Fibroblast of skin of abdomen (primary cell): ENCODE measurements at places on chromosomes 12 and 14.

- no peak for DNase-seq
These were observed 11.5 kb upstream of the CHD4 start for GRCh38 chr12:6618483-6619225.

- no peak for DNase-seq
These were observed 169.3 kb upstream of the PRICKLE1 start for GRCh38 chr12:42758806-42759205.

- DNase-seq = no peak
These were observed 4.0 kb downstream of the NANOG start for GRCh38 chr12:7793211-7793610.

DNA sequence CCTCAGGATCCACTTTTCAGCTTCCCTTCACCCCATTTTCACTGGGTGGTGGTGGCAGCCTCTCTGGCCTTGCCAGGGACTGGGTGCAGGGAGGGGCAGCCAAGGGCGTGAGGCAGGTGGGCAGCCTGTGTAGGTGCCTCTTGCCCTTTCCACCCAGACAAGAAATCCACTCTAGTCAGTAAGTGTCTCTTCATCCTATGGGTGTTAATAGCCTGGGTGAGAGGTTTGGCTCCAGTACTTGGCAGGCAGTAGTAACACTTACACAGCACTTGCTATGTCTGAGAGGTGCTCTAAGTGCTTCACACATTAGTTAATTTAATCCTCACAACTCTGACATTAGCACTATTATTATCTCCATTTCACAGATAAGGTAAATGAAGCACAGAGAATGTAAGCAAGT is 171.9 kb downstream of the EMP1 start:
- no peak for DNase-seq

DNA sequence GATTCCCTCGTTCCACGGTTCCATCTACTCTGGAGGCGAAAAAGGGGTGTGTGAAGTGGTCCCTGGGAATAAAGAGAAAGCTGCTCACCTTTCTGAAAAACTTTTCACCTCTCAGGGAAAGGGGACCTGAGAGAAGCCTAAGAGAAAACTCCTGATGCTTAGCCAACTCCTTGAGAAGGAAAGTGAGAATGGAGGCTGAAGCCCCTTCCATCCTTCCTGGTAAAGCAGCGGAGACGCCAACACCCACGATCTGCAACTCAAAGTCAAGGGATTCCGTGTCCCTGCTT is 110.0 kb downstream of the ARF6 start:
- DNase-seq = no peak

- DNase-seq = no peak
These were observed 77.6 kb downstream of the ALX1 start for GRCh38 chr12:85357609-85358008.

DNA sequence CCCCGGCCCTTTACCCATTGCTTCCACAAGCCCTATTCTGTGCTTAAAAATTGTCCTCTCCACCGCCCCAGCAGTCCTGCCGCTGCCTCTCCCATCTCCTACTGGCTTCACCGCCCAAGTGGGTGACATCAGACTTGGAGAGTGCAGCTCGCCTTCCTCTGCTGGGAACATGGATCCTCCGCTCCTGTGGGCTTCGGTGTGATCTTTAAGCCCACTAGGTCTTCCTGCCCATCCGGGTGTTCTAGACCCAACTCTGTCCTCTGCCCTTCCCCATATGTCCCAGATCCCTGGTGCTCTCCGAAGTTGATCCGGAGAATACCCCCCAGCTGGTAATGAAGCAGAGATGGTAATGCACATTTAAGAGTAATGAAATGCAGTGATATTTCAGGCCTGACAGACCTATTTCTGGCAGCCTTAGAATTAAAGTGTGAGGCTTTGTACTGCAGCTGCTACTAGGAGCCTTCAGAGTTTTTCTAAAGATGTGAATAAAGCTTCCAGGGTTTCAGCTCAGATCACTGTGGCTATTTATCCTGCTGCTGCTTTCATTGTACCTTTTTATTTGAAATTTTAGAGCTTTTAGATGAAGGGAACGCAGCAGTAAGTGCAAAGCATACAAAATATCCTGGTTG is 22.9 kb upstream of the CTDSP2 start:
- DNase-seq = no peak

DNA sequence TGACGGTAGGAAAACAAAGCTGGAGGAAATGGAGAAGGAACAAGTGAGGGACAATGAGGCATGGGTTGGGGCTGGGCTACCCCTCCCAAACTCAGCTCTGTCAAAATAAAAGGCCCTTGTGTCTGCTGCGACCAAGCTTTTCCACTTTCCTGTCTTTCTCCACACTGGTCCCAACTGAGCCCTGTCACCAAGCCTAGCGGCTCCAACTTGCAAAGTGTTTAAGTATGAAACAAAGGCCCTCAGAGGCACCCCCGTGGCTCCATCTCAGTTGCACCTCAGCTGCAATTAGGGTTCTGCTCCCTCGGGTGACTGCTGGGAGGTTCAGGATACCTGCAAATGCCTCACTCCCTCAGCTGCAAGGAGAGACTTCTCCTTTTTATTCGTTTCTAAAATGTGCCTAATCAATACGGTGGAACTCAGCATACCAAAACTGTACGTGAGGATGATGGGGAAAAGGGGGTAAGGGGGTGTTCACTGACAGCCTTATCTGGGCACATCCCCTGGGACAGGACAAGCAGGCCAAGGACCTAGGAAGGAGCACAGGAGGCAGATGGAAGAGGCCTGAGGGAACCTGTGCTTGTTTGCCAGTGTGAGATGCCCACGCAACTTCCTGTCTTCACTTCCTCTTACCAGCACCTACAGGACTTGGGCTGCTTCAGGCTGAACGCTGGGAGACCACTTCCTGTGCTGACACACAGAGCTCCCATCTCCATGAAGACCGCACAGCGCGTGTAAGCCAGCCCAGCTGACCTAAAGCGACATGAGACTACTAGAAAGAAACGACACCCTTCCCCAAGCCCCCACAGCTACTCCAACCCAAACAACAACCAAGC is 8.9 kb downstream of the VAMP1 start:
- DNase-seq = no peak

- no peak for DNase-seq
These were observed 47.0 kb upstream of the ERGIC2 start for GRCh38 chr12:29427964-29428363.

DNA sequence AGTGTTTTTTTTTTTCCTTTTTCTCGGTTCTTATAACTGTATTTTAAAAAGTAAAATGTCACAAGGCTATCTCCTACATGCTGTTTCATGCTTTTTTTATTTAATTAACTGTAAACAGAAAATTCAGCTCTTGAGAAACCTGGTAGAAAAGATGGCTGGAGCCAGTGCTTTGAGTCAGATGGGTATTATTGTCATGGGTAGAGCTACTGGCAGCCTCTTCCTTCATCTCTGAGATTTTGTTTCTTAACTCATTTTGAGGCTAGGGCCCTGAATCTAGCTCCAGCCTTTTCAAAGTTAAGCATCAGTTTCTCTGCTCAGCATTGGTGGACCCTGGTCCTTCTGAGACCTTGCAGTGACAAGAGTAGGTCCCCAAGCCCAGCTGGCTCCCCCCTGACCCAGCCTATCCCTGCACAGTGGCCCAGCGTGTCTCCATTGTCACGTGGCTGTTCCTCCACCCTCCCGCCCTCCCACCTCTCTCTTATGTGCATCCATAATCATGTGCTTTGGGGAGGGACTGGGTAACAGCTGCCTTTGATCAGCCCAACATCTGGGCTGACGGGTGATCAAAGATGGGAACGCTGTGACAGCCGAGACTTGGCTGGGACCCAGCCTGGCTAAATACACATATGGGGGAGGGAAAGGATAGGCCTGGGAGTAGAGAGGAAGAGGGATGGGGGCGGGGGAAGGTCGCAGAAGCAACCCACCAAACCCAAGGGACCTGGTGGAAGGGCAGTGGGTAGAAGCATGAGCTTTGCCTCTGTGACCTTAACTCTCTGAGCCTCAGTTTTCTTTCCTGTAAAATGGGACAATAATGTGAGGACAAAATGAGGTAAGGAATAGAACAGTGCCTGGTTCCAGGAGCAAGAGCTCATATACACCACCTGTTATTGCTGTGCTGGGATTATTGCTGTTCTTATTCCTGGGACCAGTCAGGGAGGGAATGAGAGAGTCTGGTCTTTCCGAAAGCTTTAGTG is 24.4 kb upstream of the RBM19 start:
- DNase-seq = no peak

DNA sequence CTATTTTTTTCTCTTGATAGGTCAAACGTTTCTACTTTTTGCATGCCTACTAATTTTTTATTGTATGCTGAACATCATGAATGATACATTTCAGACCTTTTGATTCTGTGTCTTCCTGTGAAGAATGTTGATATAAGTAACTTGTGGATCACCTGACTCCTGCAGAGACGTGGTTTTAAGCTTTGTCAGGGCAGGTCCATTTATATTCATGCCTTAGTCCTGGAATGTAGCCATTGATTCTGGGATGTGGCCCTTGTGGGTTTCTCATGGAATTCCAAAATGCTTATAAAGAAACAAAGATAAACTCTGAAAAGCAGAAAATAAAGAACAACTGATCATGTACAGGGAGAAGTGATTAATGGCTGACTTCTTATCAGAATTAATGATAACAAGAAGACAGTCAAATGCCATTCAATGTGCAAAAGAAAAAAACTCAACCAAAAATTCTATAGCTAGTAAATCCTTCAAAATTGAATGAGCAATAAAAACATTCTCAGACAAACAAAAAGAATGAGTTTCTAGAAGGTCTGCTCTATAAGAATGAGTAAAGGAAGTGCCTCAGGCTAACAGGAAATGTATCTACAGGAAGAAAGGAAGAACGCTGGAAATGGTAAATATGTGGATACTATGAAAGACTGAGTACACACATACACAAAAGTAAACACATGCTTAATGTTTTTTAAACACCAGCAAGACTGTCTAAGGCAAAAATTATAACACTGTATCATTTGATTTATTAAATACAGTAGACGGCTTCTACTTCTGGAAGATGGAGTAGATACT is 284.8 kb upstream of the DIO3 start:
- no peak for DNase-seq

- no peak for DNase-seq
These were observed 208.6 kb downstream of the BTG1 start for GRCh38 chr12:91937009-91937408.

GRCh38 chr12:67625004-67625403 is 23.5 kb upstream of the DYRK2 start:
- no peak for DNase-seq

GRCh38 chr12:6471989-6472360 is 1.5 kb upstream of the VAMP1 start:
- DNase-seq = no peak

GRCh38 chr14:80944861-80945617 is 3.5 kb upstream of the CEP128 start:
- DNase-seq = no peak

- peak; percentile 59 for DNase-seq
These were observed 67.8 kb upstream of the CAPRIN2 start for GRCh38 chr12:30822385-30823155.

- no peak for DNase-seq
These were observed 11.9 kb downstream of the RNF10 start for GRCh38 chr12:120546050-120546386.

DNA sequence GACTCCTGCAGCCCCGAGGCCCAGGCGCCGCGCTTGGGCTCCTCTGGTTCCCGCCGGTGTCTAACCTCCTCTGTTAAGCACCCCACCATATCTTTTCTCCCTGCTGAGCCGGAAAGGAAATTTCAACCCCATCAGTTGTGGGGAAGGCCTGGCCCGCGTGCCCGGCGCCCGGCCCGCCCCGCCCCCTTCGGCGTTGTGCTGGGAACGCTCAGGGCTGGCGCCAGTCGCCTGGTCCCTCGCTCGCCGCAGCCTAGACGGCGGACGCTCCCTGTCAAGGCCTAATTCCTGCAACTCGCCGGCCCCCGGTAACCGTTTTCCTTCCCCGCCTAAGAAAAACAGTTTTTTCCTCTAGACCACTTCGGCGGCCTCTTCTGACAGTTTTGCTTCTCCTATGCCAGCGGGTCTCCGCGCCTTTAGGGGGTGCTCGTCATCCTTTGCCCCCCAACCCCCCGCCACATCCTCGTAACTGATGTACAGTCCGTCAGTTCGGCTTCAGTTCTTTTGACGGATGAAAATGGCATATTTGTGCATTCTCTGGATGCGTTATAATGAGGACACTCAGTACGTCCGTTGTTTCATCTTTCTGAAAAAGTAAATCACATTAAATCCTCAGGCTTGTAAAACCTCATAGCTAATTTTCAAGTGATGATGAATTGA is 506 bp upstream of the NAP1L1 start:
- no peak for DNase-seq

DNA sequence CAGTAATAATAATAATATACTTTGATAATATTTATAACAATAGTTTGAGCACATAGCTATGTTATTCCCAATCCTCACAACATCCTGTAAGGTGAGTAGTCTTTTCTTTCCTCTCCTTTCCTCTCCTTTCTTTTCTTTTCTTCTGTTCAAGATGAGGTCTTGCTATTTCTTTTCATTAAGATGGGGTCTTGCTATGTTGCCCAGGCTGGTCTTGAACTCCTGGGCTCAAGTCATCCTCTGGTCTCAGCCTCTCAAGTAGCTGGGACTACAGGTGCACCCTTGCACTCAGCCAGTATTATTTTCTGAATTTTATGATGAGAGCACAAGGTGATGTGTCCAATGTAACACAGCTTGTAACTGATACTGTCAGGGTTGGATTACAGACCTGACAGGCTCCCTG is 134.6 kb downstream of the OTOGL start:
- no peak for DNase-seq

DNA sequence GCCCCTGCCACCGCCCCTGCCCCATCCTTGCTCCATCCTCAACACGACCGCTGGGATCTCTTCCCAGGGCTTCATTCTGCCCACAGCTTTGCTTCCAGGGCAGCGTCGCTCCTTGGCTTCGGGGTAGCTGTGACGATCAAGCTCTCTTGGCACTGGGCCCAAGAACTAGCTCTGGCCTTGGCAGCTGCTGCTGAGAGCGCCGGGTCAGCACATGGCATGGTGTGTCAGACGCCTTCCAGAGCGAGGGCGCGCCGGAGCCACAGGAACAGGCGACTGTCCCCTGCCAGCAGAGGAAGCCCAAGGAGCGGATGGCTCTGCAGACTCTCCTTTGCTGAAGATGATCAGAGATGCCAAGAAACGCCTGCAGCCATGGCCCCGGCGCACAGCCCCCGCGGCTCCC is 15.9 kb downstream of the RAB35 start:
- no peak for DNase-seq

DNA sequence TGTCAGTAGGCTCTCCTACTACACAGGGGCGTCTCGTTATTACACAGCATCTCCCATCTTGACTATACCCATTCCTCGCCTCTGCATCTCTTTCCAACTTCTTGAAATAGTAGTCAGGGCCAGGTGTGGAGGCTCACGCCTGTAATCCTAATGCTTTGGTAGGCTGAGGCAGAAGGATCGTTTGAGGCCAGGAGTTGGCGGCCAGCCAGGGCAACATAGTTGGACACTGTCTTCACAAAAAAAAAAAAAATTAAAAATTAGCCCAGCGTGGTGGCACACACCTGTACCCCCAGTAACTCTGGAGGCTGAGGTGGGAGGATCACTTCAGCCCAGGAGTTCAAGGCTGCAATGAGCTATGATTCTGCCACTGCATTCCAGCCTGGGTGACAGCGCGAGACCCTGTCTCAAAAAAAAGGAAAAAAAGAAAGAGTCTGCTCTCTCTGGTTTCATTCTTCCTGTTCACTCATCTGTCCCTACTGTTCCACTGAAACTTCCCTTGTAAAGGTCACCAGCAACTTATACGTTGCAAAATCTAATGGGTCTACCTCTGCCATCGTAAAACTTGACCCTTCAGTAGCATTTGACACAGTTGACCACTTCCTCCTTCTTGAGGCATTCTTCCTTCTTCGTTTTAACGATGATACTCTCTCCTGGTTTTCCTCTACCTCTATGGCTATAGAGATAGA is 41.0 kb upstream of the PTGR2 start:
- no peak for DNase-seq
